H9 (cell line): ENCODE measurements at places on chromosomes 6 and 20. TPM values are rescaled to one million over a fixed set of nuclear protein-coding genes. Genes with fewer than 3 reads are reported as not detected.

DNA sequence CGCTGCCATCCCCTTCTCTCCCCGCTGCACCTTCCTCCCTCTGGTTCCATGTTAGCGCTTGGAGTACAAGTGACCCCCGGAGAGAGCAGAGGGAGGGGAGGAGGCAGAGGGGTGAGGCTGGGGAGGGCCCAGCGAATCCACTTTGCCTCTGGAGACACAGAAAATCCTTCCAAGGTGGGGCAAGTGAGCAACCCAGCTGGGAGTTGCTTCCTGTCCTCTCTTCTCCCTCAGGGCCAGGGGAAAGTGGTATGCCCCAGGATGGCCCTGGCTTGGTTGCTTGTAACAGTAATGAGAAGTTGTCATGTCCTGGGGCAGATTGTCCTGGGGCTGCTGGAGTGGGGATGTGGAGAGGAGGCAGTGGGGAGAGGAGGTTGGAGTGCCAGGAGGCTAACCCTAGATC lies 691 bp upstream of the ANGPT4 start:
- DNase-seq, result peak; percentile 34

The ZBTB22 gene
- total RNA-seq, result 8.1 TPM in 2 replicates

The IPCEF1 gene
- total RNA-seq, result 0.48 and 0.77 TPM in 2 replicates

The MLIP gene
- total RNA-seq, result not detected in 2 replicates

- DNase-seq, result no peak
These were observed 44.3 kb upstream of the PDYN start for GRCh38 chr20:2038161-2038560.

GRCh38 chr6:111758608-111759329 lies 114.5 kb downstream of the FYN start:
- DNase-seq, result no peak

The HLA-DQB2 gene
- total RNA-seq, result not detected in 2 replicates

DNA sequence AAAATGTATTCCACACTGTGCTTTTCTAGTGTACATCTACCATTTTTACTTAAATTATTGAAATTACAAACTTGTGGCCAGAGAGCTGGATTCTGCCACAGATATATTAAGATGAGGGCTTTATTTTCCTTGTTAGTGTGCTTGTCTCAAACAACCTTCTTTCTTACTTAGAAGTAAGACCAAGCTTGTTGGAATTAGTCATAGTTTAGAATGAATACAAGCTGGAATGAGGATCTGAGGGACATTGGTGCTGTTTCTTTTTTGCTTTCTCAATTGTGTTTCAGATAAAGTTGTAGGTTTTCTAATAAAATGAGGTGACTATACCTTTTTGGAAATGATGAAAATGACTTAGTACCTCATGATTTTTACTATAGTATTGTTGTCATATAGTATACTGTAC lies 40.3 kb downstream of the UBR2 start:
- no peak for DNase-seq

DNA sequence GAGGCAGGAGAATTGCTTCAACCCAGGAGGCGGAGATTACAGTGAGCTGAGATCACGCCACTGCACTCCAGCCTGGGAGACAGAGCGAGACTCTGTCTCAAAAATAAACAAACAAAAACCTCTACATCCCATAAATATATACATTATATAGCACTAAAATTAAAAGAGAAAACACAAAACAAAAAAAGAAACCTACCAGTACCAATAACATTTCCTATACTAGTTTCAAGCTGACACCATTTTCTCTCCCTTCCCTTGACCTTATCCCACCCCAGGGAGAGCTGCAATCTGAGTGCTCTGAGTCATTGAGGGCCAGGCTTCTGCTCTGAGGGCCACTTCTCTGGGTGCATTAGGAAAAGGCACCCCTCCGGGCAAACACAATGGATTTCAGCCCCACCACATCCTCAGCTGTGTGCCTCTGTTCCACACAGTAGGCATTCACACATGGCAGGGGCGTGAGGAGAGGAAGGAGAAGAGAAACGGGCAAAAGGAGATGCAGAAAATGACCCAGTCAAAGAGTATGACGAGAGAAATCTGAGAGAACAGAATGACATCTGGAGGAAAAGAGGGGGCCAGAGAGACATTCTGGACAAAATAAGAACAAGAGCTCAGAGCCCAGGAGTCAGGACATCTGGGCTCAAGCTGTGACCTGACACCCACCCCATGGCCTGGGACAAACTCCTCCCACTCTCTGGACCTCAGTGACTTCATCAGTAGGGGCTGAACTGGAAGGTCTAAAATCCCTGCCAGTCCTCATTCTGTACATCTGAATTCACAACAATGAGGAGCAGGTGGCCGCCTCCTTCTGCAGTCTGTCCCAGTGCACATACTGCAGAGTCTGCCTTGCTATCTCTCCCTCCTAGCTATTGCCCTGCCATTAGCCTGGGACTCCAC lies 18.2 kb downstream of the TRIM26 start:
- no peak for DNase-seq

DNA sequence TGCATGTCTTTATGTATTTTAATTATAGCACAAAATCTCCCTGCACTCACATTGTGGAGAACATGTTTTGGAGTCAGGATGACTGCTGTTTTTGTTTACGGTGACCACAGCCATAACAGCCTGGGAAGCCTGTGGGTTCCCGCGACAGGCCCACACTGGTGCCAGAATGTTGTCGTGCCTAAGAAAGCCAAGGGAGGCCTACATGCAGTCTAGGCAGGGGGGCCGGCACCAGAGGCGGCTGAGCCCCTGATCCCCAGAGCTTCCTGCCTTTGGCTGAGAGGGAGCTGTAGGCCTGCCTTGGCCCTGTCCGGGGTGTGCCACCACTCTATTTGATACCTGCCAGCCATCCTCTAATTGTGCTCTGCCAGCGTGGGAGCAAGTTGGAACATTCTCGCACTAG lies 46.7 kb downstream of the TBC1D7 start:
- DNase-seq, result no peak

DNA sequence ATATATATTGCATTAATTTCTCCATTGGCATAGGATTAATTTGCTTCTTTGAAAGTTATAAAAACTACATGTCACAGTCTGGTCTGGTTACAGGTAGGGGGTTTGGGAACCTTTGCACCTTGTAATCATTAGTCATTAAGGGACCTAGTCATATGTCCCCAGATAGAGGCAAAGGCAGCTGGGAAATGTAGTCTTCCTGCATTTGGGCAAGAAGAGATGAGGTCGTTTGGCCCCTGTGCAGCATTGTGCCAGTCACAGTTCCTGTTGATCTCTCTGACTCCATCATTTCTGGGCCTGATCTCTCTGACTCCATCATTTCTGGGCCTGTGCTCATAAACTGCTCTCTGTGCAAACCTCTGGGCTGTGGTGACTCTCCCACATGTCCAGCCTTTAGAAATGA lies 73.2 kb downstream of the BCKDHB start:
- no peak for DNase-seq

The FOXQ1 gene
- 0.15 TPM in 1 of 2 replicates, not detected in the other for total RNA-seq

GRCh38 chr6:164098857-164099267 lies 684.3 kb downstream of the QKI start:
- no peak for DNase-seq

DNA sequence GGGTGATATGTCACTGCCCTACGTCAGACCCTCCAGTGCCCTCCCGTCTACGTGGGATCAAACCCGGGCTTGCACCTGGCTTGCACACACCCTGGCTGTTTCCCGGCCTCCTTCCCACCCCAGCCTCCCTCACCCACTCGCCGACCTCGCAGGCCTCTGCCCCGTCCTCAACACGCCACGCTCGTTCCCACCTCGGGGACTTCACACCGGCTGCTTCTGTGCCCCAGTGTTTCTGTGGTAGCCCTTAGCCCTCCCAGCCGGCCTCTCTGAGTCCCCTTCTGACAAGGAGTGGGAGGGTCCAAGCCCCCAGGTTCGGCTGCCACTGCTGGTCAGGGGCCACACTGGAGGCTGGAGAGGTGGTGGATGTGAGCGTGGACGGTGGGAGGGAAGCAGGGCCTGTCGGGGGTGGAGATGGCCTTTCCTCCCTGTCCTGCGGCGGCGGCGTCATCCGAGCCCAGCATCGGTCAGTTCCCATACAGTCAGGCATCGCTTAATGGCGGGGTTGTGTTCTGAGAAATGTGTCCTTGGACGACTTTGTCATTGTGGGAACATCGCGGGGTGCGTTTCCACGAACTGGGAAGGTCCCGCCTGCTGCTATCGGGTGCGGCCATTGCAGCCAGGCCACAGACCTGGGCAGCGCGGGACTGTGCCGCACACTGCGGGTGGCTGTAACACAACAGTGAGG lies 11.4 kb upstream of the KIF25 start:
- DNase-seq, result no peak

GRCh38 chr6:168920289-168920688 lies 333.4 kb downstream of the THBS2 start:
- DNase-seq, result no peak

The SEL1L2 gene
- total RNA-seq, result not detected in 2 replicates

DNA sequence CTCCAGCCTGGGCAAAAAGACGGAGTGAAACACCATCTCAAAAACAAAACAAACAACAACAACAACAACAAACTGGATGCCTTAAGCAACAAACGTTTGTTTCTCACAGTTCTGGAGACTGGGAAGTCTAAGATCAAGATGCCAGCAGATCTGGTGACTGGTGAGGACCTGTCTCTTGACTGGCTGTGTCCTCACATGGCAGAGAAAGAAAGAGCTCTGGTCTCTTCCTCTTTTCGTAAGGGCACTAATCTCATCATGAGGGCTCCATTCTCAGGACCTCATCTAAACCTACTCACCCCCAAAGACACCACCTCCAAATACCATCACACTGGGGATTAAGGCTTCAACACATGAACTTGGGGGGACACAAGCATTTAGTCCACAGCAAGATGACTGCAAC lies 13.5 kb upstream of the GFOD1 start:
- DNase-seq, result no peak

DNA sequence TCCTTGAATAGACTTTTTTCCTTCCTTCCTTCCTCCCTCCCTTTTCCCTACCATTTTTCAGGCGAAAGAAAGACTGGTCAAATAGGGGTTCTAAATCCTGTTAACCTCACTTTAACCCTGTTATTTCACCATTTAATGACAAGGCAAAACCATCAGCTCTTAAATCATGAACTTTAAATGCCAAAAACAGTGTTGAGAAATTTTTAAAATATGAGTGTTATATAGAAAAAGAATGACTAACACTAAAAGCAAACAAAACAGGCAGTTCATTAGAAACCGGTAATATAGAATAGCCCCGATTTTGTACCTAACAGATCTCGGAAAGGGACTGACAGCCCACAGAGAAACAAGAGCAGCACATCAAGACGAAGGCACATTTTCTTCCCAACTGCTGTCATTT lies 57.4 kb upstream of the CEP85L start:
- DNase-seq, result no peak

GRCh38 chr6:157068691-157069324 lies 254.5 kb downstream of the TMEM242 start:
- DNase-seq, result no peak

- no peak for DNase-seq
These were observed 9.4 kb upstream of the PLAGL1 start for GRCh38 chr6:144017166-144018094.

The C6orf141 gene
- total RNA-seq, result 35.9 and 40.1 TPM in 2 replicates

DNA sequence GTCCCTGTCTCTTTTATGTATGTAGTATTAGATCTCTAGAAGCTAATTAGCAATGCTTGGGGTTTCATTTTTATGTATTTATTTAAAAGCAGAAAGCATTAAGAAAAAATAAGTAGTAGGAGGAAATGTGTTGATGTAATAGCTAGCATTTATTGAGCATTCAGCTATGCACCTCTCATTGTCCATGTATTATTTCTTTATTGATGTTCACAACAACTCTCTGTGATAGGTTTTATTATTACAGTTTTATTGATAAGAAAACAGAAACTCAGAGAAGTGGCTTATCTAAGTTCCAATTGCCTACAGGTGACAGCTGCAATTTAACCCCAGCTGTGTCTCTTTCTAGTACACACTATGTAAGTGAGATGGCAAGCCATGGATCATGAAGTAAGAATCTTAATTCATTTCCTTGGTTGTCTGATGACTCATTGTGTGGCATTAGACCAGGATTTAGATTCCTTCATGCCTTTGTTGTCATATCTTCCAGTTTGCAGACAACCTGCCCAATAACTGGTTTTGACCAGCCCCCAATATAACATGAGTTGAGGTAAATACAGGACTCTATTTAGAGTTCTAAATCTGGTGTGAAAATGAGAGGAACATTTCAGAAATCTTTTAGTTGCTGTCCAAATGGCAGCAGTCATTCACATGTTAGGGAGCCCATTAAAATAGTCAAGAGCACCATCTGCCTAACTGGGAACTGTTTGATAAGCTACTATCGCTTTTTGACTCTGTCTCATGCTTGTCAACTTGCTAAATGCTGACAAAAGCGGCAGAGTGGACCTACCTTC lies 170.8 kb upstream of the PHACTR1 start:
- no peak for DNase-seq

DNA sequence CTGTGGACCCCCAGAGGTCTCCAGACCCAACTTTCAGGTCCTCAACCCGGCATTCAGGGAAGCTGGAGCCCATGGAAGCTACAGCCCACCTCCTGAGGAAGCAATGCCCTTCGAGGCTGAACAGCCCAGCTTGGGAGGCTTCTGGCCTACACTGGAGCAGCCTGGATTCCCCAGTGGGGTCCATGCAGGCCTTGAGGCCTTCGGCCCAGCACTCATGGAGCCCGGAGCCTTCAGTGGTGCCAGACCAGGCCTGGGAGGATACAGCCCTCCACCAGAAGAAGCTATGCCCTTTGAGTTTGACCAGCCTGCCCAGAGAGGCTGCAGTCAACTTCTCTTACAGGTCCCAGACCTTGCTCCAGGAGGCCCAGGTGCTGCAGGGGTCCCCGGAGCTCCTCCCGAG lies 950 bp downstream of the GNAS start:
- DNase-seq, result no peak

The DSP gene
- total RNA-seq, result 47.9 and 48.9 TPM in 2 replicates
